ENCODE measurements at places on chromosomes 11 and 22. TPM values are rescaled to one million over a fixed set of nuclear protein-coding genes. Genes with fewer than 3 reads are reported as not detected.
A peak's percentile ranks its signal among the peaks of the same experiment; 100 is the strongest.

The SPI1 gene
- total RNA-seq, result 0.11 TPM

DNA sequence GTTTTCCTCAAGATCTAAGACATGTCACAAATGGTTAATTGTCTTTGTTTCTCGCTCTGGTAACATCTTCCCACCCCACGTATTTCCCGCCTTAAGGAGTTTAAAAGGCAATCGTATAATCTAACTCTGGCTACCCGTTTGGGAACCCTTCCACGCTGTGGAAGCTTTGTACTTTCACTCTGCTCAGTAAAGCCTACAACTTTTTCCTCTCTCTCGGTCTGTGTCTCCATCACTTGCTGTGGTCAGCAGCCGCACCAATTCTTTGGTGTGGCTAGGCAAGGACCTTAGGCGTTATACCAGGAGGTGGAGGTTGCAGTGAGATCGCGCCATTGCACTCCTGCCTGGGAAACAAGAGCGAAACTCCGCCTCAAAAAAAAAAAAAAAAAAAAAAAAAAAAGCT lies 1430.1 kb downstream of the LRRC4C start:
- DNase-seq, result no peak

DNA sequence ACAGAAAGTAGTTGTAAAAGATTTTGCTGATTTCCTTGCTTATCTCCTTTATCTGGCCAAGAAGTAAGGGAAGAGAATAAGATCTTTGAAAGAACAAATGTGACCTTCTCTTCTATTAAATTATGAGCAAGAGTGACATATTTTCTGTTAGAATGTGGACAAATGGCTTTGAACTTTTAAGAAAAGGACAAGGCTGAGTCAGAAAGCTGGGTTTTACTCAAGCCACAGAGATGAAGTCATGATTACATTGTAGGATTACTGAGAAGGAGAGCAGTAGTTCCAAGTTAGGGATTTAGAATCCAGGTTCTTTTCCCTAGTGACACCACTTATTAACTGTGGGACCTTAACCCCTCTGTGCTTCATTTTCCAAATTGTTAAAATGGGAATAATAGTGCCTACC lies 13.5 kb downstream of the CCDC90B start:
- no peak for DNase-seq

- no peak for DNase-seq
These were observed 808.0 kb upstream of the LUZP2 start for GRCh38 chr11:23688835-23689234.

The APOA4 gene
- not detected for total RNA-seq

The OVOL1 gene
- 0.16 TPM for total RNA-seq

The GLYATL1 gene
- not detected for total RNA-seq

GRCh38 chr11:34938611-34939010 lies 22.2 kb downstream of the PDHX start:
- DNase-seq, result no peak

GRCh38 chr22:38162881-38163843 lies 18.5 kb downstream of the PLA2G6 start:
- DNase-seq, result no peak

The OR51L1 gene
- total RNA-seq, result not detected

GRCh38 chr22:35534091-35534490 lies 6.5 kb upstream of the RASD2 start:
- DNase-seq, result no peak

GRCh38 chr11:70307176-70307575 lies 36.7 kb downstream of the PPFIA1 start:
- DNase-seq, result no peak

- DNase-seq, result no peak
These were observed 242.7 kb upstream of the CHORDC1 start for GRCh38 chr11:90465553-90465952.

- no peak for DNase-seq
These were observed 1.5 kb upstream of the USP18 start for GRCh38 chr22:18148293-18148965.

DNA sequence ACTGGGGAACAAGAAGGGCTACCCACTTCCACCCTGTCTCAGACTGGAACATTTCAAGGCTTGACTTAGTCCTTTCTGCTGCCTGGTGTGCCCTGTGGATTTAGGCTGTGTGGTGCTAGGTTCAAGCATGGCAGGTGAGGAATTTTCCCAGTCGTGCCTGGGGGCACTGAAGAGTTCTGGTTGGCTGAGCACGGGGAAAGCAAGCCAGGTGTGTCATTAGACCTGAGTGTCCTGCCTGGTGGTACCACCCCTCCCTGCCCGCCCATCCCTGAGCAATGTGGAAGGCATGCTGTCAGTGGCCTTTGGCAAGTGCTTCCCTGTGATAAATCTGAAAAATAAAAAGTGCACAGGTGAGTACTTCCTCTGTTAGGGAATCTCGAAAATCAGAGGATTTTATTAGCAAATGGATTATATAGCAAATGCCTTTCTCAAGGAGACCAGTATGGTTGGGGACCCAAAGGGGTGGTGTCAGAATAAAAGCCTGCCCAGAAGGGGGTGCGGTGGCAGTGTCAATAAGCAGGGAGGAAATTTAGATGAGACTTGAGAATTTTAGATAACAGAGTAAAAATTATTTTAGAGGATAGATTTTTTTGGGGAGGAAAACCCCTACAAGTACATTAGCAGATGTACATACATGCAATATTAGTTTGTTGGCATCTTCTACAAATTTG lies 22.8 kb downstream of the TEAD1 start:
- DNase-seq, result no peak

The LRRC4C gene
- not detected for total RNA-seq

The C11orf65 gene
- total RNA-seq, result 0.43 TPM

DNA sequence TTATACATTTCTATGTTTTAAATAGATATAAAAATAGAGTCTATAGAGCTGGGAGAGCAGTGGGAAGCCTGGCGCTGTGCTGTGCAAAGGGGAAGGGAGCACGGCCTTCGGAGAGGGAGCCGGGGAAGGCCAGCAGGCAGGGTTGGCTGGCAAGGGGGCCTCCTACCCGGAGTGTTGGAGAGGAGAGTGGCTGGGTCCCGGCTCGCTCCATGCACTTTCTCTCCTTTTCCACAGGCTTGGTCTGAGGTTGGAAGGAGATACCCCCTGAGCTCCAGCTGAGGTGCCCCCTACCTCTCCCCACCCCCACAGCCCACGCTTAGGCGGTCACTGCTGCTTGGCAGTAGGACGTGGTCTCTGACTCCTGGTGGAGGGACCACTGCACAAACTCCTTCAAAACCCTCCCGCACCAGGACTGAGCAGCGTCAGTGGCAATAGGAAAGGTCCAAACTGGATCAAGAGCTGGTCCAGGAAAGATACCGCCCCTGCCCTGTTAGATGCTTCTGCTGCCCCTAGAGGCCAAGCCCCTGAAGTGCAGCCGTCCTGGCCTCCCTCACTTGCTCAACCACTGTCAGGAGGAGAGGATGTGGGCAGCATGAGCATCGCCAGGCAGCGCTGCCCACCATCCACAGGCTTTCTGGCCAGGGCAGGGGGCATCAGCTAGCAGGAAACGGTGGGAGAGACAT lies 52.9 kb downstream of the SYT13 start:
- DNase-seq, result peak; percentile 45

GRCh38 chr11:61309141-61309540 lies 14.0 kb upstream of the VWCE start:
- no peak for DNase-seq

DNA sequence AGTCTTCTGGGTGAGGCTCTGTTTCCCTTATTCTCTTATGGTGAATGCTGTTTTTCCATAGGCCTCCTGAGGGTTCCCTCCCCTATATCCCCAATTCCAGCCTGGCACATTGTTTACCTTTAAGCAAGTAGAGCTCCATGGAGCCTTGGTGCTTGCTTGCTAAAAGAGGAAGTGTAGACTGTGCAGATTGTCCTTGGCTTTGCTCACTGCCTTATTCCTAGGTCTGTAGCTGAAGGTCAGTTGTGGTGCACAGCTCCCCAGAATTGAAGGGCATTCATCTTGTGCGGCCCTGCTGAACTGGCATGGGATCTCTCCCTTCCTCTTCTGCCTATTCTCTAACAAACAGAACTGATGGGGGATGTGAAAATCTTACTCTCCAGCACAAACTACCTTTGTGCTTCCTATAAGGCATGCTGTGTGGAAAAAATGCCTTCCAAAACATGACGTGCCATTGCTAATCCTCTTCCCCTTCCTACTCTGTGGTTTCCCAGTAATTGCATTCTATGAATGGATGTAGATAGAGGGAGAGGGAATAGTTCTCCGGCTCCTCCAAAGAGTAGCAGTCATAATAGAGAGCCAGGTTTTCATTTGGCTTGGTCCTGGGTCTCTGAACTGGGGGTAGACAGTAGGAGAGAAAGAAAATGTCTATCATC lies 34.2 kb upstream of the PLET1 start:
- DNase-seq, result no peak

- DNase-seq, result no peak
These were observed 3.5 kb upstream of the ACAT1 start for GRCh38 chr11:108117746-108118371.

GRCh38 chr11:77068457-77069335 lies 1.9 kb downstream of the CAPN5 start:
- no peak for DNase-seq

DNA sequence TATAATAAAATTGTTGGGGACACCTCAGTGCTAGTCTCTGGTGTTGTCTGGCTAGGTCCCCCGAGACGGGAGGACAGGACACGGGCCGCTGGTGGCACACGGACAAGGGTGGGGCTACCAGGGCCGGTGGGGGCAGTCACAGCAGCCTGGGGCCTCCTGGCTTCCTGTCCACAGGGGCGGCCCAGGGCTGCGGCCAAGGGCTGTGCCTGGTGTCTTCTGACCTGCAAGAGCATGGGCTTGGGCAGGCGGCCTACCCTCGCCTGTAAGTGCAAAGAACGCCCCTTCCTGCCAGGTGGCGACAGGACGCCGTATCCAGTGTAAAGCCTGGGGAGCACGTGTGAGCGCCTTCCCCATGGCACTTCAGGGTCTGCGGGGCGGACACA lies 3.6 kb downstream of the LRFN4 start:
- DNase-seq, result no peak

The NKAPD1 gene
- total RNA-seq, result 24.6 TPM

GRCh38 chr22:46467006-46467405 lies 70.4 kb downstream of the CELSR1 start:
- DNase-seq, result no peak

The MAML2 gene
- total RNA-seq, result 10.5 TPM

DNA sequence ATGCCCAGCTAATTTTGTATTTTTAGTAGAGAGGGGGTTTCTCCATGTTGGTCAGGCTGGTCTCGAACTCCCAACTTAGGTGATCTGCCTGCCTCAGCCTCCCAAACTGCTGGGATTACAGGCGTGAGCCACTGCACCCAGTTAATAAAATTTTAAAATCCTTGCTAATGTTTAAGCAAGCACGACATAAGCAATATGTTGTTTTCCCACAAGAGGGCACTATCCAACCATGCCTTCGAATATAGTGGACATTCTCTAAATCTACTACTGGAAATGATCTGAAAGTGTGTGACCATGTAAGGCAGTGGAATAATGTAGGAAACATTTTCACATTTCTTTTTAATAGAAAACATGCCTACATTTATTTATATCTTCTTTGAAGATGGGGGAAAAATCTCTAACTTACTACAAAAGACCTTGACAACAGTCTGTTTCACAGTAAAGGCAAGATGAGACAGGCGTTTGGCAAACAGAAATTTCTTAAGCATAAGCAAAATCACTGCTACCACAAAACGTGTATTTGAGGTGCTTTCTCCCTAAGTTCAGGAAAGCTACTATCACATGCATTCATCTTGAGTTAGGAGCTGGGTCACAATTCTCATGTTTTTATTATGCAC lies 38.2 kb downstream of the PITPNB start:
- DNase-seq, result no peak

- DNase-seq, result no peak
These were observed 45.2 kb downstream of the PLAAT5 start for GRCh38 chr11:63445720-63446119.

The OR52H1 gene
- total RNA-seq, result 0.30 TPM

DNA sequence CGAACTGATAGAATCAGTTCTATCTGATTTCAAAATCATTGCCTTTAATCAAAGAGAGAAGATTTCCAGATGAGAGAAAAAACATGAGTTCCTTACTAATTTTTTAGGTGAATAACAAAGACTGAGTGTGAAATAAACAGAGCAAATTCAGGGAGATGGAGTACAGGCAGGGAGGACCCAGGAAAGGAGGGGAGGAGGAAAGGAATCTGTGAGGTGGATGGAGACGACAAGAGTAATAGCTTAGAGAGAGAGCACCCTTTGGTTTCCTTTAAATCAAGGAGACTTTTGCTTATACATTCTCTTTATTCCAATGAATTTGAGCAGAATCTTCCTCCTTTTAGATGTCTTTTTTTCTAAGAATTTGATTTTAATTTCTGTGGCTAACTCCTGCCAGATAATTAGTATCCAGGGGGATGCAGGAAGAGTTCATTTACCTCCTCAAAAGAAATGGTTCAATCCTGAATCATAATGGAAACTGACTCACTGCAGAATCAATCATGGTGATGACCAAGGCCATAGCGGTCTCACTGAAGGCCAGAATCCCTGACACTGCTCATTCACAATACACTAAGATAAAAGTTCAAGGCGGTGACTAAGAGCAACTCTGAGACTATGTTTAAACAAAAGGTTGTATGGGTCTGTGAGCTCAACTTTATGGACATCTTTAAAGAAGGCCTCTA lies 234.0 kb upstream of the ZC3H12C start:
- DNase-seq, result no peak

DNA sequence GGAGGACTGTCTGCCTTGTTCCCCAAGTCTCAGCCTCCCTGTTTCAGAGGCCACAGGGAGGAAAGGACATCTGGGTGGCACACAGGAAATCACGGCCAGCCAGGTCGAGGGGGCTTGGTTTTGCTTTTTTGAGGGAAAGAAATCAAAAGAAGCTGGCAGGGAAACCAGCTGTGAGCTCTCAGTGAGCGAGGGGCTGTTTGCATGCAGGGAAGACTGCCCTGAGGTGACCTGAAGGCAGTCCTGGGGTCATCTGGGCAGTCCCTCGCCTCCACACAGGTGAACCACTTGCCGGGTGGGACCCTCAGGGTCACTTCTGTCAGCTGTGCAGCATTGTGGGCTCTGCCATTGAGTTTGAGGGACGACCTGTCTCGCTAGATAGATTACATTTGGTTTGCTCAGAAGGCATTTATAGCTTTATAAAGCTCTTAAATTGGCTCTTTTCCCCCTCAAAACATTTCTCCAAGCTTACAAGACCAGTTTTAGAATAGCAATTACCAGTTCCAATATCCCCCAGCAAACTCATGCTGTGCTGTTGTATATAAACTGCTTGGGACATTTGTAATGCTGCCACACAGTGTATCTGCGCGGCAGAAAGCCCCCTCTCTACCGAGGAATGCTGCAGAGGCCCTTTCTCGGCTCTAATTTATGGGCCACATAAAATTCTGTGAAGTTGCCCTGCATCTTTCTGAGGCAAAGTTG lies 28.3 kb downstream of the PKNOX2 start:
- no peak for DNase-seq

The MMP1 gene
- not detected for total RNA-seq

The TUBA8 gene
- total RNA-seq, result 1.8 TPM

DNA sequence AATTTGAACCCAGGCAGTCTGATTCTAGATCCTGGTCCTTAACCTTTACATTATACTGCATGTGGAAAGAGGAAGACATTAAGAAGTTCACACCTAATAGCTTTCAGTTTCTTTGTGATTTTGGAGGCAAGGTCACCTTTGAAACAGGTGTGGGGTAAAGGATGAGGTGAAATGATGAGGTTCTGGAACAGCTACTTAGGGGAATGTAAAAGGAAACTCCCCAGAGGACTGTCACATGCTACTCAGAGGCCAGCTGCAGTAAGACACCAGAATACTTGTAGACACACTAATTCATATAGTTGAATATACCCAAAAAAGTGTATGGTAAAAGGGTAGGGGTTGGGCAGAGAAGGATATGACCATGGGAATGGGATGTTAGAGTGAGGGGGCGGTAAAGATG lies 5.4 kb downstream of the APIP start:
- DNase-seq, result no peak
